ENCODE measurements at places on chromosomes 12 and 14. TPM values are rescaled to one million over a fixed set of nuclear protein-coding genes. Genes with fewer than 3 reads are reported as not detected.

The CLIP1 gene
- 81.1 TPM for total RNA-seq

The ARHGEF40 gene
- 12.0 TPM for total RNA-seq

The OR4E2 gene
- not detected for total RNA-seq

The CCDC88C gene
- total RNA-seq = 333 TPM

The ZNF641 gene
- 27.1 TPM for total RNA-seq

The ADAMTS20 gene
- total RNA-seq = not detected

The NYNRIN gene
- total RNA-seq = not detected

The PYGL gene
- 2.0 TPM for total RNA-seq

The RNASE4 gene
- total RNA-seq = 0.63 TPM

The DCN gene
- total RNA-seq = not detected

The CSRP2 gene
- total RNA-seq = not detected

The POTEG gene
- total RNA-seq = not detected

The FOXG1 gene
- total RNA-seq = not detected

The MIP gene
- not detected for total RNA-seq

The TAS2R42 gene
- not detected for total RNA-seq

The CKAP4 gene
- 12.4 TPM for total RNA-seq

The SERPINA9 gene
- total RNA-seq = not detected

The C1R gene
- total RNA-seq = 7.2 TPM

The TAS2R14 gene
- total RNA-seq = 2.4 TPM

The ESRRB gene
- total RNA-seq = not detected

The KRT3 gene
- not detected for total RNA-seq

The GPHN gene
- total RNA-seq = 23.1 TPM

The BCDIN3D gene
- 3.6 TPM for total RNA-seq

The ANKRD33 gene
- not detected for total RNA-seq

The RDH5 gene
- total RNA-seq = 13.8 TPM

The KRT79 gene
- not detected for total RNA-seq

The GSG1 gene
- total RNA-seq = not detected

The CDCA3 gene
- total RNA-seq = 0.87 TPM

The GUCY2C gene
- total RNA-seq = not detected

The RNASE3 gene
- total RNA-seq = not detected

All from T-helper 17 cell (primary cell).